ENCODE measurements at places on chromosomes 6 and 20. TPM values are rescaled to one million over a fixed set of nuclear protein-coding genes. Genes with fewer than 3 reads are reported as not detected.

TP53RK gene
- total RNA-seq, result 15.7 TPM

DDO gene
- total RNA-seq, result 4.7 TPM

FAM217A gene
- not detected for total RNA-seq

MAP1LC3A gene
- total RNA-seq, result 11.0 TPM

C20orf202 gene
- total RNA-seq, result 0.52 TPM

PPP1R3G gene
- total RNA-seq, result 2.1 TPM

ZSCAN31 gene
- 12.5 TPM for total RNA-seq

SSTR4 gene
- not detected for total RNA-seq

PAX1 gene
- total RNA-seq, result under 0.01 TPM

SLC44A4 gene
- 0.52 TPM for total RNA-seq

NKX2-2 gene
- total RNA-seq, result not detected

BLCAP gene
- 241 TPM for total RNA-seq

CENPQ gene
- total RNA-seq, result 1.6 TPM

DNMT3B gene
- 2.1 TPM for total RNA-seq

SLC35B3 gene
- 12.5 TPM for total RNA-seq

GSTA3 gene
- not detected for total RNA-seq

SLC17A1 gene
- total RNA-seq, result not detected

EFCAB8 gene
- total RNA-seq, result not detected

SLC17A2 gene
- not detected for total RNA-seq

EYS gene
- total RNA-seq, result 2.1 TPM

KIAA1755 gene
- total RNA-seq, result 3.7 TPM

ARFGEF3 gene
- 1.0 TPM for total RNA-seq

POPDC3 gene
- total RNA-seq, result 52.2 TPM

TXLNB gene
- total RNA-seq, result 60.0 TPM

PROKR2 gene
- total RNA-seq, result not detected

BNIP5 gene
- total RNA-seq, result not detected

FOXS1 gene
- 3.1 TPM for total RNA-seq

BMP7 gene
- total RNA-seq, result 3.7 TPM

SLC12A5 gene
- total RNA-seq, result not detected

PFDN4 gene
- 26.6 TPM for total RNA-seq

RCAN2 gene
- total RNA-seq, result 1.6 TPM

SLC16A10 gene
- total RNA-seq, result 40.7 TPM

NDRG3 gene
- 15.1 TPM for total RNA-seq

All from skeletal muscle tissue (tissue), 5 donors.